ENCODE measurements at places on chromosomes 11 and 22. TPM values are rescaled to one million over a fixed set of nuclear protein-coding genes. Genes with fewer than 3 reads are reported as not detected.

PHOX2A gene
- total RNA-seq = not detected

GRCh38 chr11:131186629-131187101, 183.8 kb upstream of the NTM start:
- H3K4me3 ChIP-seq = peak overlapping the region; percentile 37
- no peak for DNase-seq
- H3K27me3 ChIP-seq = peaks cover 15% of the 10 kb centered on the region
- H3K36me3 ChIP-seq = no peaks in the 10 kb centered on the region
- H3K27ac ChIP-seq = no peak overlapping the region

GRCh38 chr11:117720061-117720511, 76.9 kb downstream of the DSCAML1 start:
- no peak overlapping the region for H3K4me3 ChIP-seq
- no peaks in the 10 kb centered on the region for H3K36me3 ChIP-seq
- no peak for DNase-seq
- H3K27me3 ChIP-seq = peaks cover 39% of the 10 kb centered on the region
- no peaks in the 10 kb centered on the region for H3K4me1 ChIP-seq

GRCh38 chr22:46052801-46053562, 76.0 kb upstream of the WNT7B start:
- H3K4me1 ChIP-seq = peaks cover 59% of the 10 kb centered on the region
- peak overlapping the region; percentile 91 for H3K27ac ChIP-seq

DNA sequence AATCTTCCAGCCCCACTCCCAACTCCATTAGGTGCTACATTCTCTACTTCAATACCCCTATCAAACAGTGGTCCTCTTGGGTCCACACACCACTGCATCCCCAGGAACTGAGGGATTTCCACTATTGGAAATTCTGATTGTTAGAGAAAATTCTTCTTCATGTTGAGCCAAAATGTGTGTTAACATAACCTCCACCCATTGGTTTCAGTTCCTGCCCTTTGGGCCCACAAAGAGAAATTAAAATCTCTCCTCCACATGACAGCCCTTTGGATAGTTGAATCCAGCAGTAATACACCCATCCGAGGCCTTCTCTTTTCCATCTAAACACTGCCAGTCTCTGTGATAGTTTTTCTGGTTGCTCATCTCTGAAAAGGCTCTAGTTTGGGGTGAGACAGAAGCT, 2.1 kb downstream of the VSIG2 start:
- no peak for DNase-seq
- H3K4me3 ChIP-seq = no peak overlapping the region
- peaks cover 15% of the 10 kb centered on the region for H3K27me3 ChIP-seq

Measured in HFFc6 (cell line).